MCF 10A (cell line): ENCODE measurements at places on chromosomes 4 and X. TPM values are rescaled to one million over a fixed set of nuclear protein-coding genes. Genes with fewer than 3 reads are reported as not detected.

TACR3 gene
- not detected in 2 replicates for total RNA-seq

ENOPH1 gene
- total RNA-seq: 23.9 and 36.0 TPM in 2 replicates

UGT8 gene
- total RNA-seq: 2.2 and 2.6 TPM in 2 replicates

FGFR3 gene
- 2.5 and 6.5 TPM in 2 replicates for total RNA-seq

ZNF718 gene
- total RNA-seq: 10.8 and 12.2 TPM in 2 replicates

ZCCHC18 gene
- not detected in 2 replicates for total RNA-seq

CWH43 gene
- not detected in 2 replicates for total RNA-seq

GC gene
- not detected in 2 replicates for total RNA-seq

TBC1D8B gene
- total RNA-seq: 3.3 and 4.7 TPM in 2 replicates

HSFX4 gene
- not detected in 2 replicates for total RNA-seq

PF4V1 gene
- not detected in 2 replicates for total RNA-seq

IL2 gene
- not detected in 2 replicates for total RNA-seq

ERCC6L gene
- total RNA-seq: 1.0 and 1.8 TPM in 2 replicates

FAM9C gene
- total RNA-seq: not detected in 2 replicates

CFAP47 gene
- not detected in 2 replicates for total RNA-seq
